ENCODE measurements at places on chromosomes 5 and 9.

DNA sequence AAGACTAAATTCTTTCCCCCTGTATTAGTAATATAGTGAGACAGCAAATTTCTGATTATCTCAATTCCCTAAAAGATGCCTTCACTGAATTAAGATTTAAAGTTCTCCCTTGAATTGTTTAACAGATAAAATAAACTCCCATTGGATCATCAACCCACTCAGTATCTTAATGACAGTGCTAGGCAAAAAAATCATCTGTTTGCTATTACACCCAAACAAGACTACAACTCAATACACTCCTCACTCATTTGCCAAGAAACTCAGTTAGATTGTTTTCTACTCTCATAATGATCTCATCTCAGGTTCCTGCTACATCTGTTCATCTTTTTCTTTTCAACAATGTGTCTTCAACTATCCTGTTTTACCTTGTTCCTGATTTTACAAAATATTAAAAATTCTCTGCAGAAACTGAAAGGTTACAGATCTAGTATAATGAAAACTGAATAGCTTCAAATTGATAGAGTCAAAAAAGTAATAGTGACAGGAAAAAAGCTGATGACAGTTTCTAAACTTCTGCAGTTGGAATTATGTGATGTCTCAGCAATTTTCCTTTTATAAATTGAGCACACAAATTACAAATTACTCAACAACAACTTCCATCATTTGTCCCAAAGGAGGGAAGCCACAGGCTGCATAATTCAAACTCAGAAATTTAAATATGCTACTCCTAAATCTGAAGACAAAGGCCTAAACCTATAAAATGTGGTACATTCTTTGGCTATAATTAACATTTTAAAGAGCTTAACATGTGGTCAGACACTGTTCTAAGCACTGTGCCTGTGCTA lies 39.4 kb downstream of the HOMER1 start:
- no peak for DNase-seq

DNA sequence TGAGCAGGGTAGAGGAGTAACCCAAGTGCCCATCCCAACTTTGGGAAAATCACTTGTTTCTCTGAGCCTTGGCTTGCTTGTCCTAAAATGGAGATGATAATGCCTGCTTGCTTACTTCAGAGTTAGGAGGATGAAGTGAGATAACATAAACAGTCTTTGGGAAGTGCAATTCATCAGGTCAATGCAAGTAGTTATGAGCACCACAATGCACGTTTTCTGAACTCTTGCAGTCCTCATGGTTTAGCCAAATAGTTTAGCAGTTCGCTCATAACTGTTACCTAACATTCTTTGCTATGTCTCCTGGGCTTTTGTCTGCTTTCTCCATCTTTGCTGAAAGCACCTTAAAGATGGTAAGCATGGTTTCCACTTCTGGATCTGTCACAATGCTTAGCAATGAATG lies 270.0 kb downstream of the ADAMTSL1 start:
- DNase-seq: no peak

DNA sequence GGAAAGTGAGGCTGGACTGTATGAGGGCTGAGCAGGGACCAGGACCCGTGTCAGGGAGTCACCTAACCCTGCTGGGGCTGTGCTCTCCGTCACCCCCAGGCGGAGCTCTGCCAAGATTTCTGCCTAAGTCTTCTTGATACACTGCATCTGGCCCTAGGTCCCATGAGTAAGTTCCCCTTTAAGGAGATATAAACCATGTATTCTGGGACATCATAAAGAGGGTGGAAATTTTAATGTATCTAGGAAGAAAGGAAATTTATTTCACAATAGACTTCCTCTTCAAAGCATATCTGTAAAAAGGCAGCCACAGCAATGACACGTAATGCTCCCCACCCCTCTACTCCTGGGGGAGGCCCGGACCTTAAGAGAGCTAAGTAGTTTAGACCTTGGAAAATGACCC lies 183.4 kb downstream of the FBXL7 start:
- DNase-seq: no peak

DNA sequence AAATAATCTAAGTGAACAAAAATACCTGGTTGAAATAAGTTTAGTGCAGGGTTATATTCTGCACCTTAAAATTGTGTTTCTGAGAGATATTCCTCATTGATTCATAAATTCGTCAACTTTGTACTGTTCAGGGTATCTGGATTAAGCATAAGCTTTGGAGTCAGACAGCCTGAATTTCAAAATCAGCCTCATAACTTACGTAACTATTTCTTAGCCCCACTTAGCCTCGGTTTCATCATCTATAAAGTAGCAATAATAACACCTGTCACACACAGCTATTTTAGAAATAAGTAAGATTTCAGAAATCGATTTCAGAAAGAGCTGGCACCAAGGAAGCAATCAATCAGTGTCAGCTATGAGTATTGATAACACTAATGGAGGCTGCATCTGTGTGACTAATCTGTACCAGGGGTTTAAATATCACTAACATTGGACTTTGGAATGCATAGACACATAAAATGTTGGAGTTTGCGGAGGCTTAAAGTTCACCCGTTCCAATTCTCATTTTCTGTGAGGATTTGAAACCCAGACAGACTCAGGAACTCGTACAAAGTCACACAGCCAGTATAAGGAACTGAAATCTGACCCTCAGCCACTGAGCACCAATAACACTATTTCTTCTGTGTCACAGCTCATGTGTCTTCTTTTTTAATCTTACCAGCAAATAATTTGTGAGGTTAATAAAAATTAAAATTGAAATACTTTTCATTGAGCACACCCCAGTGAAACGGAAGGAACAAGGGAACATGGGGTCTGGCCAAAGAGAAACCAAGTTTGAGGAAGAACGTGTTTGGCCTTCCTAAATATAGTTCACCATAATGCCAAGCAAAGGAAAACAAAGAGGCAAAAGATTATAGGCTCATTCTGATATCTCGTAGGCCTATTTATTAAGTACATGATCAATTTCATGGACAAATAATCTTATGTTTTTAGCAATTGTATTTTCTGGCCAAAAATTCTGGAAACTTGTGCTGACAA lies 194.4 kb upstream of the PTGER4 start:
- DNase-seq: no peak

GRCh38 chr5:136629125-136629792 lies 263.9 kb upstream of the TRPC7 start:
- no peak for DNase-seq

DNA sequence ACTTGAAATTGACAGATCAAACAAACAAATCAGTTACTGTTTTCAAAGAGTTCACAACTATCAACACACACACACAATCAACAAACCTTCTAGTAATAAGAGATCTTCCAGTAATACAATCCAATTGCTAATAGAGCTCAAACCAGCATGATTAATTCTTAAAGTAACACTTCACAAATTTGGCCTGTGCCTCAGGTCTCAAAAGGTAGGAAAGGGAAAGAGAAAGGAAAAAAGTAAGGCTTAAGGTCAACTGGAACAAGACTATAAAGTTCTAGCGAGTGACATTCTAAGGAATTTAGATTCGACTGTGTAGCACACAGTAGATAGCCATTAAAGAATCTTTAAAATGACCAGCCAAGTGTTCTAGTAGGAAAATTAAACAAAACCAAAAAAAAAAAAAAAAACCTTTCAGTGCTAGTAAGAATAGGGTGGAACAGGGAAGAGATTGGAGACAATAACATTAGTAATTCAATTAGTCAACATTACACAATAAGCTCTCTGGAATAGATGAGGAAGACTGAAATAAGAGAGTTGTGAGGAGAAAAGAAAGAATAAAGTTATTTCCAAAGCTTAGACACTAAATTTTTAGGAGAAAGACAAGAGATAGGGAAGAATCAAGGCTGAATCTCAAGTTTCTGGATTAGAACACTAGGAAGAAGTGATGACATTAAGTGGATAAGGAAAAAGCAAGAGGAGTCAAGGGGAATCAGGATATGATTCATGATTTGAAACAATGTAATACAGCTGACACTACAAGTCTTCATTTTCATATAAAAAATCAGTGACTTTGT lies 86.1 kb downstream of the FBXL17 start:
- no peak for DNase-seq

DNA sequence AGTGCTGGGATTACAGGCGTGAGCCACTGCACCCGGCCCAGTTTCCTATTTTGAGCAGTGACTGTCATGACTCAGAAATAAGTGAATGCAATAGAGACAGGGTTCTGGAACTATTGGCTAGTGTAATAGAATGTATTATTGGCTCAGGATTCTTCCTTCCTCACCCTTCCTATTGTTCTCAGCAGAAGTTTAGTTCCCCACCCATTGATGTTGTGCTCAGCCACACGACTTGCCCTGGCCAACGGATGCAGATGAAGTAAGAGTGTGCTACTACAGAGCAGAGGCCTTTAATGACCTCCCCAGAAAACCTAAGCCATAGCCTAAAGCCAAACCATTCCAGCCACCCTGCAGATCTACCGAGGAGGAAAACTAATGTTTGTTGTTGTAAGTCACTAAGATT lies 287.9 kb downstream of the AGTPBP1 start:
- no peak for DNase-seq

DNA sequence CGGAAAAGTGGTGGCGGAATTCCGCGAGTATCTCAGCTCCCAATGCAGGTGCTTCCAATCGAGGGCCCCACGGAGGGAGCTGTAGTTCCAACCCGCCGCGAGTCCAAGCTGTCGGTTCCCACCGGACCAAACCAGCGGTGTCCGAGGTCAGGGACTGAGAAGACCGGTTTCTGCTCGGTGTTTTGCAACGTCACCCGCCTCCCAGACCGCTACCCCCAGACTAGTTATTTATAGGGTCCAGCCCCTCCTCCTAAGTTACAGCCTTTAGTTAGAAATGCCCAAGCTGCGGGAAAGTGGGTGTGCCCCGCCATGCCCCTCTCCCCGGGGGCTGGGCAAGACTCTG lies 677 bp upstream of the MYORG start:
- no peak for DNase-seq

GRCh38 chr5:74556631-74557595 lies 83.6 kb downstream of the ENC1 start:
- DNase-seq: no peak

GRCh38 chr9:105038051-105038450 lies 110.1 kb upstream of the ABCA1 start:
- no peak for DNase-seq

DNA sequence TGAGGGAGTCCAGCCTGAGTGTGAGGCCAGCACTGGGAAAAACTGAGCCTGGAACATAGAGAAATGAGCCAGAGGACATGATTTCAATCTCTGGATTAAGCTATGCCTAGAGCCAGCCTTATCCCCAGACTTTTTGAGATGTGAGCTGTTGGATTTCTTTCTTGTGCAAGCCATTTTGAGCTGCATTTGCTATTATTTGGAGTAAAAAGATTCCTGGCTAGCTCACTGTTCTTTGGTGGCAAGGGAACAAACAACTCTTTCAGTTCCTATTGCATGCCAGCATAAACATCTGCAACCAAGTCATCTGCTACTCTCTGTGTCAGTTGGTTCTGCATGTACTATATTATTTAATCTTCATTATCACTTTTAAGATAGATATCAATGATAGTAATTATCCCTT lies 70.1 kb upstream of the MAN2A1 start:
- no peak for DNase-seq

GRCh38 chr5:34738381-34738780 lies 82.3 kb downstream of the RAI14 start:
- no peak for DNase-seq

DNA sequence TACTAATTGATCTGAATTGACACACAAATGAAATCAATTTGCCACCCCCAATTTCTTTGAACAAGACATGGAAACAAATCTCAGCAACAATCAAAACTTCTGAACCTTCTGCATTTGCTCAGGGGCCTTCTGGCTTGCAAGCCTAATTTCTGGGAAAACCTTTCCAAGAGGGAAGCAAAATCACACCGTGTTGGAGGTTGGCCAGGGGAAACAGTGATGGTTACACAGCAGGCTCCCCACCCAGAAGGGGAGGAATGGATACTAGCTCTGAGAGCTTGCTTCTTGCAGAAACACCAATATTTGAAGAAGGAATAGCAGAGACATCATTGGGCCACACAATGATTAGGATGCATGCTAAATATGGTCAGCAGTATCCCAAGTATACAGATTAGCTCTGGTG lies 488.6 kb upstream of the TRPC7 start:
- no peak for DNase-seq

DNA sequence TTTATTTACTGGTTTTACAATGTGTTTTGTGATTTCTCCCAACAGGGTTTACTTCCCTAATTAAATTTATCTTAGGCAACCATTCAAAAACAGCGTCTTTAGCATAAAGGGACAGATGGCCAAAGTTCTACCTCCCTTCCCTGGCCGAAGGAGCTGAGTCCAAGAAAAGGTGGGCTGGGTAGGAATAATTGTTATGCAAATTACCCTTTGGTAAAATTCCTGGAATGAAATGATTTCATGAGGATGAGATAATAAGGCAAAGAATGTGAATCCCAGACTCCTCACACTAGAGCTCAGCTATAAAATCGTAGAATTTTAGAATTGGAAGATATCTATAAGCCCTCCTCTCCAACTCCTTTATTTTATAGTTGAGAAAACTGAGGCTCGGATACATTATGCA lies 119.6 kb downstream of the SGCD start:
- DNase-seq: no peak

DNA sequence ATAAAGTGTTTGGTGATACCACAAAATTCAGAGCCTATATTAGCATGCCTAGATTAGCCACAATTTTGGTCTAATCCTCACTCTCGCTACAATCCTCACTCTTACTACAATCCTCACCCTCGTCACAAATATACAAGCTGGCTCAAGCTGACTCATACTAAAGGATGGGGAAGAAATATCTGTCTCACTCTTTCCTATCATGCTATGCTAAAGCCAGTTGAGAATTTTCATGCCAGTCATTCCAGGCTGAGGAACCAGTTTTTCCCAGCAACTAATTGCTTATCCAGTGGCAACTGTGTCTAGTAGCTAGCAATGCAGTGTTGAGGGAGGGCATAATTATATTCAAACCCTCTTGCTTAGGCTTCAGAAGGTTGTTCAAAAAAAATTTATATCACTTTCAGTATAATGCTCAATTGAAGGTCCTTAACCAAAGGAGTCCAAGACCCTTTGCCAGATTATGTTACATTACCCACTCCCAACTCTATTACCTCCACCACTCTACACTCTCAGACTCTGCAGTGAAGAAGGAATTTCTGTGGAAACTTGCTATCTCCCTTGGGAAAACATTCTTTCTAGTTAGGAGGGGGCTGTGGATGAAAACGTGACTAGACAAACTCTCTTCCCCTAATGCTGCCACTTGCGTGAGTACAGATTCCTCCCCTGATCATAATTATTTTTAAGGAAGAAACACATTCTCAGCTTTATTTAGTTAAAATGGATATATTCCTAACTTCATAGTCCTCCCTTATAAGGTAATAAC lies 810.3 kb upstream of the ACO1 start:
- DNase-seq: no peak

DNA sequence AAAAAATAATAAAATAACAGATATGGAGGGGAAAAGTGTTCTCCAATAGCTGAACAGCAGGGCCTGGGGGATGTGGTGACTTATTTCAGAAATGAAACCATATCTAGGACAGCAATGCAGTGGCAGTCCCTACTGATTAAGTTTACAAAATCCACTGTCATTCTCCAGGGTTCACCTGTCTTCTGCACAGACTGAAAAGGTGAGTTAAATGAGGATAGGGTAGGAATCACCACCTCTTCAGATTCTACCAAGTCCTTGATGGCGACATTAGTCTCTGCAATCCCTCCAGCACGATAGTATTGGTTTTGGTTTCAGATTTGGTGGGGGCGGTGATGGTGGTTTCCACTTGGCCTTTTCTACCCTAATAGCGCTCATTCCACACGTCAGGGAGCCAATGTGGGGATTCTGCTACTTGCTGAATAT lies 32.3 kb upstream of the NPM1 start:
- DNase-seq: peak; percentile 44

All from GM19239 (cell line).